ENCODE measurements at places on chromosomes 2 and 18.

DNA sequence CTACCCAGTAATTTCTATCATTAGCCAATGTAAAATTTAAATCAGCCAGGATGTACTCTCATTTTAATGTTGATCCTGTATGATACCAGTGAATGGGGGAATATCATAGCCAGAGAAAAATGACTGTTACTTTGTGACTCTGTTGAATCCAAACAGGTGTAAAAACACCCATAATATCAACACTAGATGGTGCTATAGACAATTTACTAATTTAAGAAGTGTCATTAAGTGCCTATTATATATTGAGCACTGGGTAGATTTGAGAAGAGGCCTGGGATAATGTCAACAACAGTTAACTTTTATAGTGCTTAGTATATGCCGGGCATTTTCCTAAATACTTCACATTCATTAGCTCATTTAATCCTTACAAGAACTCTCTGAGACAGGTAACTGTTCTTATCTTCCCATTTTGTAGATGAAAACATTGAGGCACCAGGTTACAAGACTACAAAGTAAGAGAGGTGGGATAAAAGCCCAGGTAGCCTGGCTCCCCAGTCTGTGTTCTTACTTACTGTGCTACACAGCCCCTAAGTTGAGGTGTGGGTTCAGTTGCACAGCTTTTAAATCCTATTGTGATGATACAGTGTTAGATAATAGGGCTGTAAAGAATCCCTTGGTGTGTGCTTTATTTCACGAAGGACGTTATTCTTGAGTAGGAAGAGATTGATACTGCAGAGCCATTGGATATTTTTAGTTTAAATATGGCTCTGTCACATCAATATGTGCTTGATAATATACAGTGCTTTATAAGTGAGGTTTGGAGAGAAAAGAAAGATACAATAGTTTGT, 325.5 kb downstream of the AGPS start:
- no peak for DNase-seq

DNA sequence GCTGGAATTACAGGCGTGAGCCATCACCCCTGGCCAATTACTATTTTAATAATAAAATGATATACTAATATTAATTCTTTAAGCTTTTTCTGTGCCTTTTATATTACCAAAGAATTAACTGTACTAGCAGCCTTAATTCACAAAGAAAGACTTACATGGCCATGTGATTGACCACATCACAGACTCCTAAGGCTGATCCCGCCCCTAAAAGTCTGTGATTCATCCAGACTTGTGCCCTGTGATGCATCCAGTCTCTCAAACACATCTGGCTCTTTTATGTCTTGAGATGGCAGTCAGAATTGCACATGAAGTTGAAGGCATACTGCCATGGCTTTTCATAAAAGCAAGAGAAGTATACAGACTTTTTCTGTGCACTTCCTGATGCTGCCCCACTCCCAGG, 91.7 kb downstream of the DTNA start:
- no peak for DNase-seq

DNA sequence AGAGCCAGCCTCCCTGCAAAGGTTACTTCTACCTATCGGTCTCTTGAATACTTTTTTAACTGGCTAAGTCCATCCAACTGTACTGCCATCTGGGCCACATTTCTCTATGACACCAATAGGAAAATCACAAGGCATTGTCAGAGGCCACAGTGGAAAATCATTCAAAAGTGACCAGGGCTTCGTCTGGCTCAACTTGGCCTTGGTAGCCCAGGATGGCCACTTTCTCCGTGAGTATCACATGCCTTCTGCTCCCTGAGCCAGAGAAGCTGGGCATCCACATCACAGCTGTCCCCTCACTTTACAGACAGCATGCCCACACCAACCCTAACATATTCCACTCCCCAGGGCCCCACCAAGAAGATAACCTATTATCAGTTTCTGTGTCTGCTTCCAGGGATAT, 5.8 kb downstream of the CIB4 start:
- no peak for DNase-seq

DNA sequence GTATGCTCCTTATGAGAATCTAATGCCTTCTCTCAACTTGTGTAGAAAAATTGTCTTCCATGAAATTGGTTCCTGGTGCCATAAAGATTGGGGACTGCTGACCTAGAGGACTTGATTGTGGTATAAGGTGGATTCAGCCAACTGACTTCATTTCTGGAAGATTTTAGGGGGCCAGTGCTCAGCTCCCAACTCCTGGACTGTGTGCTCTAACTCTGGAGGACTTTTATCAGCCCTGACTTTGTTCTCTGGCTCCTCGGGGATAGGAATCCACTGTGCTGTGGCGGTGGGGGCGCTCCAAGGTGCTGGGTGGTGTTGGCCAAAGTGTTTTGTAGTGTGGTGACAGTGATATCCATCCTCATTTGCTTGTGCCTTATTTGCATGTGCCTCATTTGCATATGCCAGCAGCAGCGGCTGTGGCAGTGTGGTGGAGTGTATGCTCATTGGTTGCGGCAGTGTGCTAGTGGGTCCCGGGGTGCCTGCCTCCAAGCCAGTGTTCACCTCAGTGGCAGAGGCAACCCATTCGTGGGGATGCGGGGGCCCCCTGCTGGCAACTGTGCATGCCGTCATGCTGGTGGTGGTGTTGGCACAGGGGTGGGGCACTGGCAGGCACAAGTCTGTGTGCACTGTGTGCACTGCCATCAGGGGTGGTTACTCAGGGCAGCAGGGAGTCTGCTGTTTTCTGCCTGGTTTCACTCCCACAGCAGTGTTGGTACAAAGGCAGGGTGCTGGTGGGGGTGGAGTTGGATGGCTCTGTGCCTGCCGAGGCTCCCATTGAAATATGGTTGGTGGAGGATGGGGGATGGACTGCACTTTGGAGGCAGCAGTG, 19.6 kb downstream of the EHBP1 start:
- peak; percentile 71 for DNase-seq

DNA sequence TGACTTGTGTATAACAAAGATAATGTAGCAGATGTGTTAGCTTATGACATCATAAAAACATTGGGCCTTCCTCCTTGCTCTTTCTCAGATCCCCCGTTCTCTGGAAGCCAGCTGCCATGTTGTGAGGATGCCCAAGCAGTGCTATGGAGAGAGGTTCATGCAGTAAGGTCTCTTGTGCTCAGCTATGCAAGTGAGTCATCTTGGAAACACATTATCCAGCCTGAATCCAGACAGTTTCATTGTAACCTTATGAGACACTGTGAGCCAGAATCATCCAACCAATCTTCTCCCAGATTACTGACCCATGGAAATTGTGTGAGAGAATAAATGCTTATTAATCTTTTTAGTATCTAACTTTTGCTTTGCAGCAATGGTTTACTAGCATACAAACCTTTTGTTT, 60.8 kb downstream of the ST6GAL2 start:
- no peak for DNase-seq

GRCh38 chr2:239165206-239165831, 235.5 kb downstream of the HDAC4 start:
- peak; percentile 5 for DNase-seq

GRCh38 chr2:235191486-235191885, 239.7 kb downstream of the SH3BP4 start:
- no peak for DNase-seq

- no peak for DNase-seq
Measured at GRCh38 chr18:23453680-23454058, 582 bp downstream of the RIOK3 start.

DNA sequence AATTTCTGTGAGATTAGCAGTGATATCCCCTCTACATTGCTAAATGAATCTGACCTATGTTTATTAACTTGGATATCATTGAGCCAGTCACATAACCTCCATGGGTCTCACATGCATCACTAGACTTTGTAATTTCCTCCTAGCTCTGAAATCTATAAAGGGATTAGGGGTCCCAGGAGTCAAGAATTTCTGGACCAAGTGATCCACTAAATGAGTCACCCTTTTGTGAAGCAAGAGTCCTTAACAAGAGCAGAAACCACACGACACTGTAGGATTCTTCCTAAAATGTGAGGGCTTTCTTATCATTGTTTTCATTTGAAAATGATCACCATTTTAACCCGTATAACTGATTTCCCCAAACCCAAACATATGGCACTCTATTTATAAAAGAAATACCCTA, 90.3 kb downstream of the DHRS9 start:
- DNase-seq: no peak

DNA sequence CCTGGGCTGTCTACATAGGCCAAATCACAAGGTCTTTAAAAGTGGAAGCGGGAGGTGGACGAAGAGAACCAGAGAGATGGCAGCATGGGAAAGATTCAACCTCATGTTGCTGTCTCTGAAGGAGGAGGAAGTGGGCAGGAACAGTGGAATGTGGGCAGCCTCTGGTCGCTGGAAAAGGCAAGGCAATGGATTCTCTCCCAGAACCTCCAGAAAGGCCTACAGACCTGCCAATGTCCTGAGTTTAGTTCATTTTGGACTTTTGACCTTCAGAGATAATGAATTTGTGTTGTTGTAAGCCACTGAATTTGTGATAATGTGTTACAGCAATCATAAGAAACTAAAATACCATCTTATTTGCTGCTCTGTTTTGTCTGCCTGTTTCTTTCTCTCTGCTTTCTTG, 122.5 kb downstream of the RNF152 start:
- no peak for DNase-seq

DNA sequence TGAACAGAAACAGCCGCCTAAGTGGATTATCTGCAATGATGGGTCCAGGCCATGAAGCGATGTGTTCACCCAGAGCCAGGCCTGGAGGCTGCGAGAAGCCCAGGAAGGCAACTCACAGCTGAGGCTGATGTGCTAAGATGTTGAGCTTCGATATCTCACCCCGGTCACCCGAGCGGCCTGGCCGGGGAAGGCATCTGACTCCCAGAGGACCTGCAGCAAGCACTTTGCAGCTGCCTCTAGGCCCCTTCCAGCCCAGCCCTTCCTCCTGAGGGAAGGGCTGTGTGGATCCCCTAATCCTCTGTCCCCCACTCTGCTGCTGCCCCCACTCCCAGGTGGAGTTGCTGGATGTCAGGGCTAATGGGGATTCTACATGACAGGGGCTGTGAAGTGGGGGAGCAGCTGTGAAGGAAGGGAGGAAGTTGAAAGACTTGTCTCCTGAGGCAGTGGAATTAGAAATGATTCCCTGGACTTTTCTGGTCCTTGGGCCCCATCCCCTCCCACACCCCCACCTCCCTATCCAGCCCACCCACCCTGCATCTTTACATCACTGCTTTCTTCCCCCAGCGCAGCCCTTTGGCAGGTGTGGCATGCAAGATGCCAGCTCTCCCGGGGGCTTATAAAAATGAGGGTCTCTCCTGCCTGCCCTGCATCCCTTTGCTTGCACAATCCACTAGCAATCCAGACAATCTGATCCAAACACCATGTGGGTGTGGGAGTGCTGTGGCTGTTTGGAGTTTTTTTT, 4.3 kb downstream of the ATP6V1B1 start:
- DNase-seq: no peak

GRCh38 chr2:200338692-200339091, 32.2 kb downstream of the SPATS2L start:
- no peak for DNase-seq

DNA sequence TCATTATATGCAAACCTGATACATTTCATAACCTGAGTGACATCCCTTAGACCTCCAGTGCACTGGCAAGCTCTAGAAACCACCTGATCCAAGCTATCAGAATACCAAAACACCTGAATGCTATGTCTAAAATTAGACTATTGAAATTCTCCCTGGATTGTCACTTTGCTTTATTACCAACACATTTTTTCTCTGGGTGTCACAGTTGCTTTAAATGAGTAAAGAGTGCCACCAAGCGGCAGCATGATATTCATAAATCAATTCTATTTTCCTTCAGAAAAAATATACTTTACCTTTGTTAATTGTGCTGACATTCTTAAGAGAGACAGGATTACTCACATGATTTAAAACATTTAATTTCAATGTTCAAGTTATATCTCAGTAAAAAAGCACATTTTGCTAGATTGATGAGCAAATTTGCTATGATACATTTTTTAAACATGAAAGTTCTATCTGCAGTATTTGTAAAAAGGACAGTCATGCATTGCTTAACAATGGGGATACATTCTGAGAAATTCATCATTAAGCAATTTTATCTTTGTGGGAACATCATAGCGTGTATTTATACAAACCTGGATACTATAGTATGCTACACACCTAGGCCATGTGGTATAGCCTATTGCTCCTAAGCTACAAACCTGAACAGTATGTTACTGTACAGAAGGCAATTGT, 338.4 kb upstream of the SLC39A10 start:
- DNase-seq: peak; percentile 26

- no peak for DNase-seq
Measured at GRCh38 chr2:217656316-217656715, 346.5 kb downstream of the TNS1 start.

DNA sequence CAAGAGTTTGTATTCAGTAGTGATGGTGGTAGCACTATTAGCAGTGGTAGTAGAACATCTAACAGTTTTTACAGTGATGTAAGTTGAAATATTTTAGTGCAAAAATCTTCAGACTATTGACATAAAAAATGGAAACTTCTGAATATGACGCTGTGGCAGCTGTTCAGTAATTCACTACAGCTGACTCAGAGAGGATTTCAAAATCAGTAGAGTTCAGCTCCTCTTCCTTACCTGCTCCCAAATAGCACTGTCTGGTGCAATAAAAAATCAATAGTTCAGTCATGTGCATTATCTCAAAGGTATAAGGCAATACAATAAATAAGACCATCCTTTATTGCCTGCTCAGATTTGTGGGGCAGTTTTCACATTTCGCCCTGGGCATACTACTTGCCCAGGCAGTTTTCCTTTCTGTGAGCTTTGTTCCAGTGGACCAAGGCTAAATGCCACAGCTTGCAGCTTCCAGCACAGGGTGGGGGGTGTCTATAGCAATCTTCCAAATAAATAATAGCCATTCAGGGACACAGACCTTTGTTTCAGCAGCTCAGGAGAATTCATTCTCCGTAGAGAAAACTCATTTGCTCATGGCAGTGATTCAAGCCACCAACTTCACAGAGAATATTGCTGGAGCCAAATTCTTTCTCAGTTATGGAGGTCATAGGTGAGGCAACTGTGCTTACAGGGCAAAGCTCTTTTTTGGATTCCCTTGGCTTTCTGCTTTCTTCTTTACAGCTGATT, 33.9 kb upstream of the GORASP2 start:
- DNase-seq: no peak

DNA sequence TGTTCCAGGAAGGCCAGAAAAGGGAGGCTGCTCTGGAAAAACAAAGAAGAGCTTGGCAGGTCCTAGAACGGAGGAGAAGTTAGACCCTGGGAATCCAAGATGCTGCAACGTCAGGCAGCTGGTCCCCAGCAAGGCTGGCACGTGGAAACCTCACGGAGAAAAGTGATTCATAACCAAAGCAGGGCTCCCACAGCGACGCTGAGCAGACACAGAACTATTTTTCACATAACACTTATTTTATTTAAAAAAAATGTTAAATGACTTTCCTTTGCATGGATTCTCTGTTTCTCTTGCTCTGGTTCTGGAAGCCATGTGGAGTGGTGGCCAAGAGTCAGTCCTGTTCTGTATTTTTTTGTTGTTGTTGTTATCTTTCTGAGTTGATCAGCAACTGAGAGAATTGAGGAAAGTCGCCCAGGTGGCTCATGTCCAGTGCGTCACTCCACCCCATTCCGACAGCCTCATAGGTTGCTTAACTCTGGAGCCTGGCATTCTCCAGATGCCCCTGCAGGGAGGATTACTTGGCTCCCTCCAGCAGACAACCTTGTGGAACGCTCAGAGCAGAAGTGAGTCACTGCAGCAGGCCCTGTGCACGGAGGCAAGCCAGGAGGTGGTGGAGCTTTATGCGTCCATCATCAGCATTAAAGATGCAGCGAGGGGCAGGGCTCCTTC, 229.9 kb upstream of the HDAC4 start:
- no peak for DNase-seq
